ENCODE measurements at places on chromosomes 7 and 10. TPM values are rescaled to one million over a fixed set of nuclear protein-coding genes. Genes with fewer than 3 reads are reported as not detected.
A peak's percentile ranks its signal among the peaks of the same experiment; 100 is the strongest.

The MMRN2 gene
- total RNA-seq, result 7.3 TPM

- no peaks in the 10 kb centered on the region for H3K27me3 ChIP-seq
- no peaks in the 10 kb centered on the region for H3K36me3 ChIP-seq
- no peaks in the 10 kb centered on the region for H3K4me1 ChIP-seq
- peak overlapping the region; percentile 93 for H3K4me3 ChIP-seq
- peak; percentile 77 for DNase-seq
- peak overlapping the region; percentile 48 for H3K27ac ChIP-seq
These were observed 557 bp downstream of the TMEM120A start for GRCh38 chr7:75993689-75994387.

- H3K4me1 ChIP-seq, result no peaks in the 10 kb centered on the region
- no peaks in the 10 kb centered on the region for H3K36me3 ChIP-seq
- H3K4me3 ChIP-seq, result no peak overlapping the region
- no peak overlapping the region for H3K27ac ChIP-seq
These were observed 18.9 kb upstream of the PNLIPRP3 start for GRCh38 chr10:116408719-116409118.

GRCh38 chr7:49669285-49669684 is 104.2 kb upstream of the VWC2 start:
- no peak overlapping the region for H3K4me3 ChIP-seq
- no peaks in the 10 kb centered on the region for H3K27me3 ChIP-seq
- DNase-seq, result no peak
- no peaks in the 10 kb centered on the region for H3K36me3 ChIP-seq
- H3K27ac ChIP-seq, result no peak overlapping the region

The MOGAT3 gene
- total RNA-seq, result not detected

The IL15RA gene
- 0.89 TPM for total RNA-seq

DNA sequence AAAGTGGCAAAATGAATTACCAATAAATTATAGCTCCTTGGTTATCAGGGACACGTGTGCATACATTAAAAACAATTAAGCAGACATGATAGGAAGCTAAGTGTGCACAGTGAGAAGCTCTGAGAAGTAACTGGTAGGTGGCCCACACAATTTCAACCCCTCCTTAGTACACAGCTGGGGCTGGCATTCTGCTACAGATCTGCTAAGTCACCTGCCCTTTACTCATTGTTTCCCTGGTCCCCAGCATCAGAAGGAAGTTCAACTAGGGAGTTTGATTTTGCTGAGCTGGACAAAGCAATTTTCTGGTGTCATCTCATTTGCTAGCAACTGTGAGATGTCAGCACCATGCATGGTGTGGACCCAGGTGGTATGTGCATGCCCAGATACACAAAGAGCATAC is 424.1 kb upstream of the NPVF start:
- no peaks in the 10 kb centered on the region for H3K36me3 ChIP-seq
- no peak for DNase-seq
- no peak overlapping the region for H3K4me3 ChIP-seq
- no peak overlapping the region for H3K27ac ChIP-seq

DNA sequence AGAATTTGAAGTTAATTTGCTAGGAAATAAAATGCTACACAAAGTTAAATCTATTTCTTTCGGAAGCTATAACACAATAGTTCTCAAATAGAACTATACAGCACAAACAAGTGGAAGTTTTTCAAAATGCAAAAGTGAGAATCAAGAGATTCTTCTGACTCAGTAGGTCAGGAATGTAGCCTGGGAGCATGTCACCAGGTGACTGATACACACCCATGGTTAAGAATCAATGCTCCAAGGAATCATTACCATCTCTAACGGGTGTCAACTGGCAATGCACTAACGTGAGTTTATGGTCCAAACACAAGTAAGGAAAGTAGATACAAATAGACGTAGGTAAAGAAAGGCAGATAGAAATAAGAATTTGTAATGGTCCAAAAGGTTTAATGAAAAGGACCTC is 170.5 kb downstream of the SRPK2 start:
- DNase-seq, result peak; percentile 12
- no peak overlapping the region for H3K4me3 ChIP-seq
- peaks cover 12% of the 10 kb centered on the region for H3K4me1 ChIP-seq
- H3K36me3 ChIP-seq, result no peaks in the 10 kb centered on the region
- no peak overlapping the region for H3K27ac ChIP-seq

GRCh38 chr10:44865289-44865671 is 45.9 kb upstream of the TMEM72 start:
- no peak for DNase-seq
- peak overlapping the region; percentile 91 for H3K27ac ChIP-seq
- no peaks in the 10 kb centered on the region for H3K36me3 ChIP-seq

DNA sequence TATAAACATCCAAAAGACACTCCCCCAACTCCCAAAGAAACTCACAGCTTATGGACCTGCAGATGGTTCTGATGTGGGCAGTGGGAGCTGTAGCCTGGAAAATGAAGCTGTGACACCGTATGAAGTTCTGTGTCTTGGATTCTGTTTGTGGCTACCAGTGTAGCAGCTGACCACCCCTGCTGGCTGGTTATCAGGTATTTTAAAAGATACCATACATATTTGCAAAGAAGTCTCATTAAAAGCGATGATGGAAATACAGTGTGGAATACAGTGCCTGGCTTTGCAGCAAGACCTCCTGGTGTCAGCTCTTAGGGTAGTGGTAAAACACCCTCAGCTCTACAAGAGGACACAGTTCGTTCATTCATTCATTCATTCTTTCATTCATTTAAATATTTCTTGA is 194.3 kb upstream of the PRKCQ start:
- H3K4me1 ChIP-seq, result peaks cover 2% of the 10 kb centered on the region
- DNase-seq, result no peak
- no peaks in the 10 kb centered on the region for H3K36me3 ChIP-seq
- H3K27me3 ChIP-seq, result no peaks in the 10 kb centered on the region

DNA sequence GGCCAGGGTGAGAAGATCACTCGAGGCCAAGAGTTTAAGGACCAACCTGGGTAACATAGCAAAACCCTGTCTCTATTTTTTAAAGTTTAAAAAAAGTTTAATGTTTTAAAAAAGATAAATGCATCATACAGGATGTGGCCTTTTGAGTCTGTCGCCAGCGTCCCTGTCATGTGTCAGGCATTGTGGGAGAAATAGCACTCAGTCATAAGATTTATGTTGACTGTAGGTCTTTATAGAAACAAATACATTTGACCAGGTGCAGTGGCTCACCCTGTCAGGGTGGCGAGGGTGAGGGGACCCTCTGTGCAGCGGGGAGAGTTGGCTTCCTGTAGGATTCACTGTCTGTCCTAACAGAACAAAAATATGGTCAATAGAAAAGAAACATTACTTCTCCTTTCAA is 63.5 kb upstream of the SH2B2 start:
- DNase-seq, result no peak
- H3K27me3 ChIP-seq, result no peaks in the 10 kb centered on the region
- no peaks in the 10 kb centered on the region for H3K4me1 ChIP-seq
- H3K27ac ChIP-seq, result no peak overlapping the region

The TAS2R16 gene
- total RNA-seq, result not detected

GRCh38 chr7:102935450-102936115 is 22.8 kb downstream of the LRRC17 start:
- H3K27ac ChIP-seq, result no peak overlapping the region
- no peaks in the 10 kb centered on the region for H3K27me3 ChIP-seq

DNA sequence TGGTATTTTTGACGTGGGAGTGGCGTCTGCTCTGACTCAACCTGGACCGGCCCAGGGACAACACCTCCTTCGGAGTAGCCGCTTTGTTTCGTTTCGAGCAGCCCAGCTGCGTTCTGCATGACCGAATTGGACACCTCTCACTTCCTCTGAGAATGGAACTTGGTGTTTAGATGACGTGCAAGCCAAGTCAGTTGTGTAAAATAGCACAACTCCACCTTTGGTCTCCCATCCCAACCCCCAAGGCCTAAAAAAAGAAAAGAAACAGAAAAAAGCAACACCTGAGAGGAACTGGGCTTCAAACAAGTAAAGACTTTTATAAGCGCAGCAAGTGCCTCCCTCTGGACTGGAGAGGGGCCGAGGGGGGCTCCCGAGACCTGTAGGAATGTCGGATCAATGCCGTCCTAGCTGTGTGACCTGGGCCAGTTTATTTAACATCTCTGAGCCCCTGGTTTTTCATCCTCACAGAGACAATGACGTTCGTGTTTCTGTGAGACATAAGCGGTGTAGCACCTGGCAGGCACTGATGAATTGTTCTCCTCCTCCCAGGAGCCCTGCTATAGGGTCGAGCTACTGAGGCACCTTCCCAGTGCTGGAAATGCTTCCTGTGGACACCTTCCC is 52.0 kb upstream of the SMNDC1 start:
- no peak overlapping the region for H3K4me3 ChIP-seq
- DNase-seq, result no peak
- H3K4me1 ChIP-seq, result peaks cover 46% of the 10 kb centered on the region
- peak overlapping the region; percentile 42 for H3K27ac ChIP-seq
- no peaks in the 10 kb centered on the region for H3K27me3 ChIP-seq

GRCh38 chr10:30722956-30723620 is 93.5 kb upstream of the LYZL2 start:
- H3K36me3 ChIP-seq, result no peaks in the 10 kb centered on the region
- DNase-seq, result no peak
- H3K4me3 ChIP-seq, result no peak overlapping the region
- no peaks in the 10 kb centered on the region for H3K4me1 ChIP-seq
- no peaks in the 10 kb centered on the region for H3K27me3 ChIP-seq
- no peak overlapping the region for H3K27ac ChIP-seq

The MTG1 gene
- 26.1 TPM for total RNA-seq

GRCh38 chr7:97016381-97017191 is 8.0 kb downstream of the DLX5 start:
- peaks cover 96% of the 10 kb centered on the region for H3K27me3 ChIP-seq
- no peak for DNase-seq
- H3K4me1 ChIP-seq, result no peaks in the 10 kb centered on the region
- no peaks in the 10 kb centered on the region for H3K36me3 ChIP-seq
- H3K4me3 ChIP-seq, result no peak overlapping the region

DNA sequence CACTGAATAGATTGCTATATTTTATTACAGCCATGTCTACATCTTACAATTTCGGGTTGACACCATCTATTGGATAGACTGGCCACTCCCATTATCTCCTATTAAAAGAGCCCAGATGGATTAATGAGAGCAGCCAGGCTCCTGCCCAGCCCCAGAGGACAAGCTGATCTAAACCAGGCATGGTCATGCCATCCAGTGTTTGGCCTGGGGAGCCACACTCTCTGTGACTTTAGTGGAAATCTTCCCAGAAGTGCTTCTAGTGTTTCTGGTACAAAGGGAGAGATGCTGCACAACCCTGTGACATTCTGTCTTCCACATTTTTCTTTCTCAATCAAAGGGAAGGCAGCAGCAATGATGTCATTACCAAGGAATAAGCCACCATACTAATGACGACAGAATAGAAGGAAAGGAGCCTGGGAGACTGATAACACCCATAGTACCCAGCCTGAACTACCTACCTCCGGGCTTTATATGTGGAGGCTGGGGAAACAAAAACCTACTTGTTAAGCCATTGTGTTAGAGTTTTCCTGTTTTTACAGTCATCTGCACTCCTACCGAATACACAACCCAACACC is 5.0 kb downstream of the NEBL start:
- 0 out of 2 replicates have a peak, but pooled peaks cover 8% of the 10 kb centered on the region for H3K4me1 ChIP-seq
- H3K27me3 ChIP-seq, result peaks cover 7% of the 10 kb centered on the region
- DNase-seq, result no peak
- H3K4me3 ChIP-seq, result no peak overlapping the region
- no peak overlapping the region for H3K27ac ChIP-seq
- no peaks in the 10 kb centered on the region for H3K36me3 ChIP-seq

DNA sequence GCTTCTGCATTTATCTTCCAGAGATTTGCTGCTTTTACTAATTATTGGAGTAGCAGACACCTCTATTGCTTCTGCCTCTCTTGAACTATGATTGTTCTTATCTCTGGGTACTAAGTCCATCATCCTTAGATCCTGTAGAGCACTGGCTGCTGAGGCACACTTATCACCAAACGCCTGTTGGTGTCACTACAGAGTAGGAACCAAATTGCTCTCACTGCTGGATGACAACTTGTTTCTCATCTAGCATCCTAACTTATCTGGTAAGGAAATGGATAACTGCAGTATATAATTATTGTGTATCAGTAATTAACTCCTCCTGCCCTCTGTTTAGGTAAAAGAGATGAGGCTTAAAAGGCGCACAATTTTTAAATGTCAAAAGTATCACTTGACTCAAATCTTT is 1059.4 kb downstream of the NRG3 start:
- no peak for DNase-seq
- H3K4me1 ChIP-seq, result no peaks in the 10 kb centered on the region
- no peaks in the 10 kb centered on the region for H3K27me3 ChIP-seq
- H3K27ac ChIP-seq, result no peak overlapping the region
- no peak overlapping the region for H3K4me3 ChIP-seq

DNA sequence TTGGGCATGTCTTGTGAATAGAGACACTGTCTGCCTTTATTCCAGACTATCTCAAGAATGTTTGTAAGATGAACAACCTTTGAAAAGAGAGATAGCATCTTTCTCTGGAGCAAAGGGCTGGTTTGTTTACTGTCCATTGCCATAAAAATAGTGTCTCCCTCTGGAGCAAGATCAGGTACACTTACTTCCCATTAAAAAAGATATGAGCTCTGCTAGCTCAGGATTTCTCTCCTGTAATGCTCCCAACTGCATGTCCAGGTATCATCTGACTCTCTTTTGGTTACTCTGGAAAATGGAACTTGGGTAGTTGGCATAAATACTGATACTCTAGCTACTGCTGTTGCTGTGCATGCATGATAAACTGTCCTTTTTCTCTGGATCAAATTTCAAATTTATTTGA is 381.1 kb downstream of the TFEC start:
- no peak for DNase-seq
- H3K27me3 ChIP-seq, result no peaks in the 10 kb centered on the region
- H3K4me1 ChIP-seq, result peaks cover 2% of the 10 kb centered on the region
- no peak overlapping the region for H3K4me3 ChIP-seq
- H3K27ac ChIP-seq, result no peak overlapping the region
- H3K36me3 ChIP-seq, result no peaks in the 10 kb centered on the region
